ENCODE measurements at places on chromosomes 7 and 10.

- no peak for DNase-seq
Measured at GRCh38 chr7:11069591-11069990, 95.9 kb downstream of the PHF14 start.

- DNase-seq, result no peak
Measured at GRCh38 chr10:97828721-97829120, 20.9 kb upstream of the GOLGA7B start.

GRCh38 chr7:74617180-74617744, 40.3 kb upstream of the GTF2I start:
- DNase-seq, result no peak

DNA sequence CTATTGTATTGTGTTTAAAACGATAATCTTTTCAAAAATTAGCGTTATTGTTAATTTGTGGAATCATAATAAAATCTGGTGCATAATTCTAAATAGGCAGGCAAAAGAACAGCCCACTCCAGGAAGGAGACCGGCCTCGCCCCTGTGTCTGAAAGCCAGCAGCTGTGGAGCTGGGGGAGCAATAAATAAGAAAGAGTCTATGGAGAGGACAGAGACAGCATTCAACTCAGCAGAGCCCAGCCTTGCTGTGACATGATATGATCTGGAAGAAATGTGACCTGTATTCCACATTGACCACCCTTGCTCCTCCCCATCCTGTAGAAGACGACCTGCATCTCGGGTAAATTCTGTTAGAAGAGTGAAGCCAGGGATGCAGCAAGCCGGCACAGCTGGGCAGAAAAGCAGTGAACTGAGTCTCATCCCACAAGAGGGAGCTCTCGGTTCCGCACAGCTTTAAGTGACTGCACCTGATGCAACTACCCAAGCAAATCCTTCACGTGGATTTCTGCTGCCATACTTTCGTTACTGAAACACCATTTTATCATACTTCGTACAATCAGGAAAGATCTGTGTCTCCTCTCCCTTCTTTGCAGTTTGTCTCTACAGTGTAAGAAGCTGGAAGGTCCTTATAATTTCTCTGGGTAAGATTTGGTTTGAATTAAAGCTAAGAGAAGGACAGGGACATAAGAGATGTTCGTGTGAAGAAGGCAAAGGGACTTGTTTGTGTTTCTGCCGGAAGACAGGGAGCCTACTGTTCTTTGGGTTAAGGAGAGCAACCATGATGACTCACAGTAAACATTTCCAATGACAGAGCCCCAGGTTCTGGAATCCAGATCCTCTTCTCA, 427.1 kb downstream of the GPAM start:
- no peak for DNase-seq

GRCh38 chr7:92226981-92227380, 18.7 kb downstream of the KRIT1 start:
- no peak for DNase-seq

GRCh38 chr10:43322331-43322730, 49.1 kb upstream of the FXYD4 start:
- DNase-seq, result no peak

DNA sequence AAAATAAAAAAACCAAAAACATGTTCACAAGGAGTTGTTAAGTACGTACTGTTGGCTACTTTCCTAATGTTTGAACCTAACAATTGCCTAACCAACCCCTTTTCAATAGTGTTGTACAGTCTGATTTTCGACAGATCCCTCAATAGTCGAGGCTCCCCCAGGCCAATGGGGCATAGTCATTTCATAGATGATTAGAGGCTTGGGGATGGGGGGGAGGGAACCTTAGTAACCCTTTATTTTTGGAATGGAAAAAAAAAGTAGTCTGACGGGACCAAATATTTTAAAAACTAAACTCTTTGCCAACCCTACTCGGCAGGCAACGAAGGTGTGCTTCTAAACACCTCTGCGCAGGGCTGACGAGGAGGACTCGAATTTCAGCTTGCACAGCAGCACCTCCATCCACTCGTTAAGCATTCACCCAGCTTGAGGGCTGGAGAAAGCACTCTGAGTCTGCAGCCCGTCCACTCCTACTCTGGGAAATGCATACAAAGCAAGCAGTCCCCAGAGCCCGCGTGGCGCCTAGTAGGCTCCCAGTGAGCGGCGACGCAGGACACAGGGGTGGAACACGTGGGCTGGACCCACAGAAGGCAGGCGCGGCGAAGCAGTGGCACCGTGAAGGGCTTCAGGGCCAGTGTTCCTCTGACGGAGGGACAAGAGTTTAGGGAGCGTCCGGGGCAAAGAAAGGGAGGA, 899 bp downstream of the PUS7 start:
- no peak for DNase-seq

- DNase-seq, result no peak
Measured at GRCh38 chr7:158043551-158044481, 543.8 kb downstream of the PTPRN2 start.

GRCh38 chr10:22252224-22252800, 34.5 kb upstream of the EBLN1 start:
- DNase-seq, result no peak

DNA sequence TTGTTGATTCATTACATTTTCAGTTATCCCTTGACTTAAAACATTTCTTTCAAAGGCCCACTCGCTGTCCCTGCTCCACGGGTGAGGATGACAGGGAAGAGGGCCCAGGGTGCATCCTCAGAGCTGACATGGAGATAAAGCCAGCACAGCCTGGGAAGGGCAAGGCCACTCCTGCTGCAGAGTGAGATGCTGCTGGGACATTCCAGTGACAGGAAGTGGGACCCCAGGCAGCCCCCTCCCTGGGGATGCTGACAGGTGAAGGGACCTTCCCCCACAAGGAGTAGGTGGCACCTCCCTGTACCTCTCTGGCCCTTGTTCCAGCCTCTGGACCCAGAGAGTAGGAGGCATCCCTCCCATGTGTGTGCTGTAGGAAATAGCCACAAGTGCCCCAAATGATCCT, 97.8 kb upstream of the DDC start:
- no peak for DNase-seq

GRCh38 chr7:41136551-41136950, 566.3 kb downstream of the INHBA start:
- DNase-seq, result no peak

Measured in esophagus squamous epithelium (tissue), 5 donors.